ENCODE measurements at places on chromosomes 11 and 22.

DNA sequence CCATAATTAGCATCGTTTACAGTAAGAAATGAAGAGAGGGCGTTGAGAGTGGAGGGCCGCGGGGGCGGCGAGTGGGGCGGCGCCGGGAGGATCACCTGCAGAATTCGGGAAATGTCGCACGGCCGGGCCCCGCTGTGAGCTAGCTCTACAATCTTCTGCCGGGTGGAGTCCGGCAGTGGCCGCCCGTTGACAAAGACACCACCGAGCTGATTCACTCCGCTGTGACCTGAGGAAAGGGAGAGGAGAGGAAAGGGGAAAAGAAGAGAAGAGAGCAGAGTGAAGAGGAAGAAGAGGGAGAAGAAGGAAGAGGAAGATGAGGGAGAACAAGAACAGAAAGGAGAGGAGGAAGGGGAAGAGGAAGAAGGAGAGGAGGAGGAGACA, 8.5 kb downstream of the PAX6 start:
- DNase-seq: no peak

GRCh38 chr11:128680906-128681305, 13.0 kb upstream of the FLI1 start:
- DNase-seq: no peak

- DNase-seq: no peak
Observed at GRCh38 chr22:39967996-39968972, 8.1 kb downstream of the TMA7B start.

GRCh38 chr11:95605271-95605940, 184.2 kb downstream of the FAM76B start:
- DNase-seq: no peak

DNA sequence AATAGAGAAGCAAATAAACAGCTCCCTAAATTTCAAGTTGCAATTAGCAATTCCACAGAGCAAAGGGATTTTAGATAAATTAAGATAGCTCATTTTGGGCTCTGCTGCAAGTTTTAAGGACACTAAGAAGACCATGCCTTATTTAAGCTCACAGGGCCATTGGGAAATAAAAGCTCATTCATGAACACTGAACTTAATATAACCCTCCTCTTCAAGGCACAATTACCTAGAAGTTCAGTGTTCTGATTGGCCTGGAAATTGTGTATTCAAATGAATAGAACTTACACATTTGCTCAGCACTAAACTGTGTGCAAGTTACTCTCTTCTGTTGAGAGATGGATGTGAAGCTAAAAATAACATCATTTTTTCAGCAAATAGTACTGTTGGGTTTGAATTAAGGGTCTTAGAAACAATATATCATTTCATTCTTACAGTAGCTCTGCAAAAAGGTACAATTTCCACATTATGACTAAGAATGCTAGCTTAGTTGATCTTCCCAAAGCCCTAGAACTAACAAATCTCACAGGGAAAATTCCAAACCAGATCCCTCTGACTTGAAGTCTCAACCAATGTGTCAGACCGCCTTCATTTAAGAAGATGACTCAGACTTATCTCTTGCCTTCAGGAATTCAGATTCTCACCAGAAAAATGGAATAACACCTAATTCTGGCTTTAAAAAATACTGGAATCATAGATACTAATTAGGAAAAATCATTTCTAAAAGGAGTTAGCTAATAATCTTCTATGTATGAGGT, 87.4 kb upstream of the LRRC55 start:
- DNase-seq: peak; percentile 87

GRCh38 chr22:24430431-24431308, 3.3 kb downstream of the ADORA2A start:
- DNase-seq: no peak

DNA sequence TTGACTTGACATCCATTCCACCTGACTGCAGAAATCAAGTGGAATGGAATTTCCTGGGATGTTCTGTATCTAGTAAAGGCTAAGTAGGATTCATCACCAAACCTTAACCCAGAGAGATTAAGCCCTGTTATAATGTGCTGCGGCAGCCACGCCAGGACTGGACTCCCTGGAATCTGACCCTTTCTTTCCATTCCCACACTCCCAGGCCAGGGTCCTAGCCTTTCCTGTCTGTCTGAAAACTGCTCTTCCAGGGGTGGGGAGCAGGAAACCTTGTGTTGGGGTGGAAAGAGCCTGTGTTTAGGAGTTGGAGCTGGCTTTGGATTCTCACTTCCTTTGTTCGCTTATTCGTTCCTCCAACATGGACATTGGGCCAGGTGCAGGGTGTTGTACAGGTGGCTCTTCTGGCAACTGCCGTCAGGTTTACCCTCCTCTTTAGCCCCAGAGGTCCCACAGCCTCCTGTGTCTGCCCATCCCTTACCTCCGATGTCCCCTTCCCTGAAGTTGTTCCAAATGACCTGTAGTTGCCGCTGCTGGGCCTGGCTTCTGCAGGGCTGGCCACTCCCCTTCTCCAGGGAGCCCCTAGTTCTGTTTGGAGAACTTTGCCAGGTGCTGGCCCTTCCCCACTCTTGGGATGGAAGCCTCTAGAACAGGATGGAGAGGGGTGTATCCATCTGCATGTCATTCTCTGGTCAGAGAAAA, 20.5 kb upstream of the PARVB start:
- DNase-seq: no peak

DNA sequence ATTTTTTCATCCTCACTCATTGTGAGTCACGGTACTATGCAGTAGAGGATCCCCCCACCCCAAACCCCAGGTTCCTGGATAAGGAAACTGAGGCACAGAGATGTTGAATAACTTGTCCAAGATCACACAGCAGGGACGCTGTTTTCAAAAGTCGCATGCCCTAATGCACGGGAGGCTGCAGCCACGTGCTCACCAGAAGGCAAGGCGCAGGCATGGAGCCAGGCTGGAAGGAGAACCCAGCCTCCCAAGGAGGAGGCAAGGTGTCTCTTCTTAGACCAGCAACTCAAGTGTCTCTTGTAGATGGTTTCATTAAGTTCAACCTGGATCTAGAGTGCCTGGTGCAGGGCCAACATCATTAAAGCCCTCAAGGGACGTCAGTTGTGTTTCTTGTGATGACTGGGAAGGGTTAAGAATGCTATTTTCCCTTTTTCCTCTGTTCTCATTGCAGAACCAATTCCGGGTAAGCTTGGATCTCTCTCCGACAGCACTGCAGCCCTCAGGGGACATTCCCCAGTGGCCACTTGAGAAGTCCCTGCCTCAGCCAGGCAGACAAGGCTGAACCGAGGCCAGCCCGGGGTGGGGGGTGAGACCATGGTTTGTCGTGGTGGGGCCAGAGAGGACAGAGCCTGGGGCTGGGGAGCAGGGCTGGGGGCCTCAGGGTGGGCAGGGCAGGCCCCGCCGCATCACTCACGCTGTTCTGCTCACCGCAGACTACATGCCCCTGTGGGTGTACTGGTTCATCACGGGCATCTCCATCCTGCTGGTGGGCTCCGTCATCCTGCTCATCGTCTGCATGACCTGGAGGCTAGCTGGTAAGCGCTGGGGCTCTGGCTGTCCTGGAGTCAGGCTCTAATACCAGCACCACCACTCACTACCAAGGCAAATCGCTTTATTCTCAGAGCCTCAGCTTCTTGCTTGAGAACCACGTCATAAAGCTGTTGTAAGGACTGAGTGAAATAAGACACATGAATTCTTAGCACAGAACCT, 15.7 kb downstream of the TMEM121B start:
- no peak for DNase-seq

- no peak for DNase-seq
Observed at GRCh38 chr11:69060806-69061712, 12.3 kb downstream of the TPCN2 start.

- DNase-seq: no peak
Observed at GRCh38 chr11:8907116-8907515, 3.9 kb upstream of the AKIP1 start.

- no peak for DNase-seq
Observed at GRCh38 chr11:1549338-1550330, 22.4 kb downstream of the DUSP8 start.

DNA sequence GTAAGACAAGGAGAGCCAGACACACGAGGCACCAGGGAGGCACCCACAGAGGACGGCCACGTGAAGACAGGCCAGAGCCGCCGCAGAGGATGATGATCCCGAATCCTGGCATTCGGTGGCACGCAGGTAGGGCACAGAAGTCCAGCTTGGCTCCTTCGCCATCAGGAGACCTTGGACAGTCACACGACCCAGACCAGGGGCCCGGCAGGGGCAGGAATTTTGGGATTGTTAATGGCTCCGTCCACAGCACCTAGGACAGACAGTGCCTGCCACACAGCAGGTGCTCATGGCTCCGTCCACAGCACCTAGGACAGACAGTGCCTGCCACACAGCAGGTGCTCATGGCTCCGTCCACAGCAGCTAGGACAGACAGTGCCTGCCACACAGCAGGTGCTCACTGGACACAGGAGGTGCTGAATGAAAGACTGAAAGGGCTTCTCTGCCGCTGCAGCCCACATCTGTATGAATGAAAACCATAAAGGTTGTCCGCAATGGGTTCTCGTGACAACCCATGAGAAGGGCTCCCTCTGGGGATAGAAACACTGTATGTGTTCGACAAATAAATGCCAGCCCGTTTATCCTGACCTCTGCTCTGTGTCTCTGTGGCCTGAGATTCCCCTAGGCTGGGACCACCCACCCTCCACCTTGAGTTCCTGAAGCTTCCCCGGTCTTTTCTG, 341.6 kb downstream of the CTTN start:
- DNase-seq: no peak

DNA sequence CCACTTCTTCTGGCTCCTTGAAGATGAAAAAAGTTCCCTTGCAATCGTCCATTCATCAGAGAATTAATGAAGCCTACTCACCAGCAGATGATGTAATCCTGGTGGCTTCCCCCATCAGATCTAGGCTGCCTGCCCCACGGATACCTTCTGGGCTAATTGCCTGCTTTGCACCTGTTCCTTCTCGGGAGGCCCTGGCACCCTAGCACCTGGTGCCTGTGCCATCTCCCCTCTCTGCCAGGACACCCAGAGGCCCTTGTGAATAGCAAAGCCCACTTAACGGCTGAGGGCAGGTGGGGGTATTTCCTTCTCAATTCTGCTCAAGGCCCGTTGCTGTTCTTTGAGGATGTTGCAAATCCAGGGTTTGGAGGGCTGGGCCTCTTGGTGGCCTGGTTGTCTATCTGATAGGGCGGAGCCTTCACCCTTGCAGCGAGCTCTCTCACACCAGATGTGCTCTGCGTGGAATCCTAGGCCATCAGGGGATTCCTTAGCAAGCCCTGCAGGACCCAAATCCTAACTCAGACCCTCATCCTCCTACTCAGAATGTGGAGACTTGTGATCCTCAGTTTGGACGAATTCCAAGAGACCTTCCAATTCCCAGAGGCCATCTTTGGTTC, at the start of gene LMO2:
TSS of gene LMO2 (minus strand) at position 363 of the 614 bp plus-strand sequence. CDS start 22,360 bp downstream, outside the sequence.
- DNase-seq: no peak

GRCh38 chr11:114821621-114822412, 143.5 kb downstream of the NXPE2 start:
- DNase-seq: no peak

DNA sequence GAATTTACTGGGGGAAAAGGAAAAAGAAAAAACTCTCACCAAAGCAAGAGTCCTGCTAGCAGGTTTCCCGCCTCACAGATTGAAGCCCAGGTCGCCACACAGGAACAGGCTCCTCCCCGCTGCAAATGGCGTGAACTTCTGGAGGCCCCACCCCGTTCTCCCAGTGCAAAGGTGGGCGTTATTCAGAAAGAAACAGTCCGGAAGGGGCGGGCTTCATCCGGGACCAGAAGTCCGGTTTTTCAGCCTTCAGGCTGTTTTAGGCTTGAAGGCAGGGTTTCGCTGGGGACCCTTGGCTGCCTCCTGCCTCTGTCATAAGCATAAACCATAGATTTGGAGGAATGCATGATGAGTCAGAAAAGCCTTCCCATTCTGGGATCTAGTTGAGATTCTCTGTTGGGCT, 148.3 kb upstream of the POU2AF2 start:
- DNase-seq: peak; percentile 60

DNA sequence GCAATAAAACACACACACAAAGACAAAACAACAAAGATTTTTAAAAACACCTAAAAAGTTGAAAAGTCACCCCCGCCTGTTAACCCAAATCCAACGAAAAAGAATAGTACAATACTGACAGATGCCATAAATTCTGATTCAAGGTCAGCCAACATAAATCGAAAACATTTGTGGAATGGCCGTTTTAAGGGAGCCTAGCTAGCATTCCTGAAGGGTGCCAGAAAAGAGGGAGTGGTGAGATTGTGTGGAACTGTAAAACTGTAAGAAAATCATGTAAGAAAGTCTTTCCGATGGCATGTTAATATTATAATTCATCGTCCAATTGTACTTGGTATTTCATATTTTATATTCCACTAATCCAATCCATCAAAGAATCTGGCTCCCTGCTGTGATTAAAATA, 75.1 kb downstream of the RAB38 start:
- DNase-seq: peak; percentile 15

GRCh38 chr11:115244296-115244695, 259.9 kb downstream of the CADM1 start:
- peak; percentile 27 for DNase-seq

DNA sequence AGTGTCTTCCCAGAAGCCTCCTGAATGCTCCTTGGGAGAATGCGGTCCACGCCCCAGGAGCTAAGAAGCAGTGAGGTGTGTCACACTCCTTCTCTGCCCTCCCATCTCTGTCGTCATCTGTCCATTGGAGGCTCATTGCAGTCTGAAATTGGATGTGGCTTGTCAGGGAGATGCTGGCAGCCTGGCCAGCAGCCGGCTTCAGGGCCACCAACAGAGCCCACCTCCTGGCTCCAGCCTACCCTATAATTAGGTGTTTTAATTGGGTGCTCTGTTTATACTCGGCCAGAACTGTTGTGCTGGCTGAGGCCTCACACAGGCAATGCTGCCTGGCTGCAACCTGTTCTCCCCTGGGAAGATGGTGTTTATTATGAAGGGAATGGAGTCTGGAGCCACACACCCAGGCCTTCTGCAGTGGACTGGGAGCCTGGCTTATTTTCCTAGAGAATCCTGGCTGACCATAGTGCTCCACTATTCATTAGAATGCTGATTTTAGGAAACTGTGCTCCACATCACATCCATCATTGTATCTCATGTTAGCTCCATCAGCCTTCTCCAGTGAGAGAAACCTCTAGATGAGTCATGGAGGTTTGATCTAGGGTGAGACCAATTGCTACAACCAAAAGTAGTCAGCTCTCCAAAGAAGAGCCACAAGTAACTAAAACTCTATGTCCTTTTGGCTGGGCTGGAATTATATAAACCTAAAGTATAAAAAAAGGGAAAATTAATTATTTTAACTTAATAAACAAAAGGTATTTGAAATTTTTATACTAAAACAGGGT, 86.8 kb upstream of the CRTAM start:
- DNase-seq: peak; percentile 50

DNA sequence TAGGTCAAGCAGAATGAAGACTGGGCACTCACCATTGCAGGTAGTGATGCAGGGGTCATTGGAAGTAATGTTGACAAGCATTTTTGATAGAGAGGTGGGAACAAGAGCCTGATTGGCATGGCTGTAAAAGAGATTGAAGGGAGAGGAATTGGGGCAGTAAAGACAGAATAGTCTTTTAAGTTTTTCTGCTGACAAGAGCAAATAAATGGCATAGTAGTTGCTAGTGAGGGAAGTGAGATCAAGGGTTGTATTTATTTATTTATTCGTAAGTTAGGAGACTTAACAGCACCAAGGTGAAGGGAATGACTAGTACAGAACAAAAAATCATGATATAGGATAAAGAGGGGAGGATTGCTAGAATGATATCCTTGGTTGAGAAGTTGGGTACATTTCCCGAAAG, 11.0 kb downstream of the SYT9 start:
- no peak for DNase-seq

- DNase-seq: no peak
Observed at GRCh38 chr22:37765498-37765897, 42.2 kb upstream of the GCAT start.

- peak; percentile 67 for DNase-seq
Observed at GRCh38 chr11:34654483-34655334, 33.8 kb downstream of the EHF start.

Data from fibroblast of skin of scalp (primary cell).